ENCODE measurements at places on chromosomes 7 and 10.

GRCh38 chr10:110553905-110554304 lies 13.6 kb upstream of the SMC3 start:
- no peak for DNase-seq

DNA sequence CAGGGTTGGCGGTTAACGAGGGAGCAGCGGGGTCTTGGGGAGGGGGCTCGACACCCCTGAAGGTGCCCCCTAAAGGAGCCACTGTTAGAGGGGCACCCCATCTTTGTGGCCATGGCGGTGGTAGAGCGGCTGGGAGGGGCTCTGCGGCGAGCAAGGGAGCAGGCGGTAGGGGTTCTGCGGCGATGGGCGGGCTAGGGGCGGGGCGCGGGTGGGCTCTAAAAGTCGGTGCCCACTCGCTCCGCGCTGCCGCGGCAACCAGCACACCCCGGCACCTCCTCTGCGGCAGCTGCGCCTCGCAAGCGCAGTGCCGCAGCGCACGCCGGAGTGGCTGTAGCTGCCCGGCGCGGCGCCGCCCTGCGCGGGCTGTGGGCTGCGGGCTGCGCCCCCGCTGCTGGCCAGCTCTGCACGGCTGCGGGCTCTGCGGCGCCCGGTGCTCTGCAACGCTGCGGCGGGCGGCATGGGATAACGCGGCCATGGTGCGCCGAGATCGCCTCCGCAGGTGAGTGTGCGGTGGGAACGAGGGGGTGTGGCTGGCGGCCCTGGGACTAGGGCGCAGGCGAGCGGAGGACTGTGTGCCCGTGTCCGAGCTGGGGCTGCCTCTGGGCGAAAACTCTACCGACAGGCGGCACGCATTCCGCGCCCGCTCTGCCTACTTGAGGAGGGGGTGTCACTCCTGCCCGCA lies at the start of gene MEST:
TSS of gene MEST (plus strand) at position 245 of the 682 bp plus-strand sequence. CDS start at position 474, 229 bp downstream.
- DNase-seq, result no peak

- DNase-seq, result no peak
Measured at GRCh38 chr10:71300555-71301370, 18.3 kb upstream of the SLC29A3 start.

DNA sequence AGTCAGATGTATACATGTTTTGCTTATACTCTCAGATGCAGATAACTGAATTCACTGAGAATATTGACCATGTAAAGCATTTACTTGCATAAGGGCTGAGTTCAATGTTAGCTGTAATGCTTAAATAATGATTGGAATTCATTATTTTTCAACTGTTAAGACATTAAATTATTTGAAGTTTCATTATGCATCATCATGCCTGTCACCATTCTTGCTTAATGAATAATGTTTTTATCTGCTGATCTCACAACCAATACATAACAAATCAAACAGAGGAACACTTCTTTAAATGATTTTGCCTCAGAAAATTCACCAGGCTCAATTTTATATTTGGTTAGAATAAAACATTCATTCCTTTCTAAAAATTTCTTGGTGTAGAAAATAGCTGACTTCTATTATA lies 233.4 kb downstream of the GPR37 start:
- no peak for DNase-seq

DNA sequence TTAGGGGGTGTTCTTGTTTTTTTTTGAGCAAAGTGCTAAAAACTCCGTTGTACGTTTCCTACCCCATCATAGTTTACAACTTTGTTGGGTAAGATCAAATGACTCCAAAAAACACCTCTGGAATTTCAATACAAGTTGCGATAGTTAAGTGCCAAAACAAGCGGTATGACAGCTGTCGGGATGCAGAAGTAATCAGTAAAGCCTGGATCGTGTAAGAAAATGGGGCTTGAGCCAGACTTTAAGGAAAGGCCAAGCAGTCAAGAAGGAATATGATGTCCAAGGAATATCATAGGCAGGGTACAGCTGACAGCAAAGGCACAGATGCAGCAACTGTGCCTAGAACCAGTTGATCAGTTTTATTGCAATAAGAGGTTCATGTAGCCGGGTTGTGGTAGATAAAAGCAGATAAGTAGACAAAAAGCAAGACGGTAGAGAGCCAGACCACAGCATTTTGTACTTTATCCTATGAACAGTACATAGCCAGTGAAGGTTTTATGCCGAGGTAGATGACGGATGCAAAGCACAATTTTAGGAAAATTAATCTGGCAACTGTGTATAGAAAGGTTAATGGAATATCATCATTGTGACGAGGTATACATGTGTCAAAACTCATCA lies 45.5 kb downstream of the UBE2H start:
- DNase-seq, result no peak
